ENCODE measurements at places on chromosomes 5 and 9.
A peak's percentile ranks its signal among the peaks of the same experiment; 100 is the strongest.

DNA sequence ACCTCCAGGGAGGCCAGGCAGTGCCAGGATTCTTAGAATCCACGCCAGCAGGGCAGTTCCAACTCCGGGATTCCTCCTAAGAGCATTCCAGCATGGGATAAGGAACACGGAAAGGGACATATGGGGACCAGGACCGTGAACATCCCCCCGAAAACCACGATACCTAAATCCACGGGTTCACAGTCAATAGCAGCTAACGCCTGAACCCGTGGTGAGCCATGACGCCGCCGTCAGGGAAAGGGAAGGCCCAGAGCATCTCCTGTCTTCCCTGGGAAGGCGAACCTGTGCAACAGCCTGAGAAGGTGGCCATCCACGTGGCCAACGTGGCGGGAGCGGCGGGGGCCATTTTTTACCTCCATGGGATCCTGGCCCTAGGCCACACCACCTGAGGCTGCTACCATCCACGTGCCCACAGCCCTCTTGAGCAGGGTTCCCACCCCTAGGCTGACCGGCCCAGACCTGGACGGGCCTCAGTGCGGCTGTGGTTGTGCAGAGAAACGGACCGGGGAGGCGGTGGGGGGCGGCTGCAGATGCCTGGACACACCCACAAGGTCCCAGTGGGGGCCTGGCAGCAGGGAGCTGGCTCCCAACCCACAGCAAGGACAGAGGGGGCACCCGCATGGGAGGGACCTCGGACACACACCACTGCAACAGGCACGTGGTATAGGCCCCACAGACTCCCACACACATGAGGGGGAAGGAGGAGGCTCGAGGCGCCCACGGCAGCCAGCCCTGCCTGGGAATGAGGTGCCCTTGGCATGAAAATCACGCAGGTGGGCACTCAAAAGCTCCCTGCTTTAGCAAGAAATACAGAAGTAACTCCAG, 42.8 kb downstream of the SLC12A7 start:
- DNase-seq = peak; percentile 44

DNA sequence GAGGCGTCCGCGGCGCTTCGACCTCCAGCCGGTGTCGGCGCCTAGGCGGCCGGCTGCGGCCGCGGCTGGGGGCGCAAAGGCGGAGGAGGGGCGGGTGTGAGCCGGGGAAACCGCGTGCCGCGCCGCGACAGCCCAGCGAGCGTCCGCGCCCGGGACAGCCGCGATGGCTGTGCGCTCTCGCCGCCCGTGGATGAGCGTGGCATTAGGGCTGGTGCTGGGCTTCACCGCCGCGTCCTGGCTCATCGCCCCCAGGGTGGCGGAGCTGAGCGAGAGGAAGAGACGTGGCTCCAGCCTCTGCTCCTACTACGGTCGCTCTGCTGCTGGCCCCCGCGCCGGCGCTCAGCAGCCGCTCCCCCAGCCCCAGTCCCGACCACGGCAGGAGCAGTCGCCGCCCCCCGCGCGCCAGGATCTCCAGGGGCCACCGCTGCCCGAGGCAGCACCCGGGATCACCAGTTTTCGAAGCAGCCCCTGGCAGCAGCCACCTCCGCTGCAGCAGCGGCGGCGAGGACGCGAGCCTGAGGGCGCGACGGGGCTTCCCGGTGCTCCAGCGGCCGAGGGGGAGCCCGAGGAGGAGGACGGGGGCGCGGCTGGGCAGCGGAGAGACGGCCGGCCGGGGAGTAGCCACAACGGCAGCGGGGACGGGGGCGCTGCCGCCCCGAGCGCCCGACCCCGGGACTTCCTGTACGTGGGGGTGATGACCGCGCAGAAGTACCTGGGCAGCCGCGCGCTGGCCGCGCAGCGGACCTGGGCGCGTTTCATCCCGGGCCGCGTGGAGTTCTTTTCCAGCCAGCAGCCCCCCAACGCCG, 605 bp downstream of the CHSY3 start:
- DNase-seq = no peak

GRCh38 chr9:109088221-109088620, 31.5 kb downstream of the TMEM245 start:
- peak; percentile 16 for DNase-seq

DNA sequence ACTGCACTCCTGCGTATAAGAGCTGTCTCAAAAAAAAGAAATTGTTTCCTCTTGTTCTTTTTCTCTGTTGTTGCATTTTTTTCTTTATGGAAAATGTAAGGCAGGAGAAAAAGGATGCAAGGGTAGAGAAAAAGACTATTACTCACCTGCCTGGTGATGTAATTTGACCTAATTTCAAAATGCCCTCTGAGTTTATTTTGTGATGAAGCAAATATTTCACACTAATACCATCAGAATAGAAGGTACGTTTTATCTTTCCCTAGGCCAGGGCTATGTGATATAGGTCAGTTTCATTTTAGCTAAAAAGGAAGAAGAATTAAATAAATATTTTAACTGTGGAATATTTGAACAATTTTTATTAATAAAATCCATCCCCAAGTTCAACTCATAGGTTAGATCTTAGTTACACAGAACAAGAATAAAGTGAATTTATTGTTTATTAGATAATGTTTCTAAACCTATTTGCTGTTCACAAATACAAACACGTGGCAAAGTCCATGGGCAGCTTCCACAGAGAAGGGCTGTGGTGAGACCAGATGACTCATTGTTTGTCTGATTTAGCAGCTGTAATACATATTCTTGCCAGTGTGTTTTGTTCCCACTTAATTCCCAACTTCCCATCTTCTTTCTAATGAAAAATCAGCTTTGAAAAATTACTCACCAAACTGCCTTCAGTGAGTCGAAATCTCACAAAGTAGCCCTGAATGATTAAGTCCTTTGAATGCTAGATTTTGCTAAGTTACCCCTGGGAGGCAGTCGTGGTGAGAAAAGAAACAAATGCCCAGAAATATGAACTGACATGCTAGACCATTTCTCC, 52.8 kb upstream of the CCDC112 start:
- DNase-seq = no peak

- no peak for DNase-seq
Observed at GRCh38 chr5:122377026-122377425, 65.0 kb downstream of the SNCAIP start.

GRCh38 chr5:31733371-31733770, 94.4 kb downstream of the PDZD2 start:
- DNase-seq = no peak

GRCh38 chr9:111066468-111066867, 28.2 kb upstream of the LPAR1 start:
- no peak for DNase-seq

DNA sequence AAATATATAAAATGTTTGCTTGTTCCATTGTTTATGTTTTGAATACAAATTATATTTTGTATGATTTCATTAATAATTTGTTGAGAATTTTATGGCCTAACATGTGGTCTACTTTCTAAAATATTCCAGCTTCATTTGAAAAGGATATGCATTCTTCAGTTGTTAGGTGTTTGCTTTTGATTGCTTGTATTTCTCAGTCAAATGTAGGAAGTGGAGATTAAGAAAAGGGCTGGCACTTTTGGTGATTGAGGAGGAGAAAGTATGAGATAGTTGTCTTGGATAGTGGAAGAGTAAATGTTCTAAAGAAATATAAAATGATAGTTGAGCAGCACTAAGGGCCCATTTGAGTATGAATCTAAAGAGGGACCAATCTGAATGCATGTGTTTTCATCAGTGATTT, 23.1 kb downstream of the JAK2 start:
- no peak for DNase-seq

- DNase-seq = no peak
Observed at GRCh38 chr5:147558826-147559225, 49.0 kb upstream of the DPYSL3 start.

DNA sequence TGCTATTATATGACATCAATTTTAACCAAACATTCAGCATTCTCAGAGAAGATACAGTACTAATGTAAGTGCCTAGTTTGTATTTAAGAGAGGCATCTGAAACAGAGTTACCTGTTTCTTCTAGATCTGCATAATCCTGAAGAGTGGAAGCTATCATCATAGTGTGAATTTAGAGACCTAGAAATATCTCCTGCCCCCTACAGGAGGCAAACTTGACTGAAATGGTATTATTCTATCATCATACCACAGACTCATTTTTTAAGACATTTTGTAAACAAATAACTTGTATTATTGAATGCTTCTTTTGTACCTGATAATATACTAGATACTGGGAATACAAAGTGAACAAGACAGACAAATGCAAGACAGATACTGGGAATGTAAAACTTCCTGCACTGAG, 216.8 kb upstream of the RPS23 start:
- DNase-seq = no peak

DNA sequence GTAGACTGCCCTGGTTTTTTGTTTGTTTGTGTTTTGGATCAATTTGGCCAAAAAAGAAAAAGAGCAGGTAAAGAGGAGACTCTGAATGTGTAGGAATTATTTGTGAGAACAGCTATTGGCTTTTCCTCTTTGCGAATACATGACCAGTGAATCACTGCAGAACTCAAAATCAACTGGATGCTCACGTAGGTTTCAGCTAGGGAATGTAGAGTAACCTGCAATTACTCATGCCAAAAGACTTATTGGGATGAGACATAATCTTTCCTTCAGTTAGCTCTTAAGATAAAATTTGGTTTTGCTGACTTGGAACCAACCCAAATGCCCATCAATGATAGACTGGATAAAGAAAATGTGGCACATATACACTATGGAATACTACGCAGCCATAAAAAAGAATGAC, 348.0 kb downstream of the NPR3 start:
- DNase-seq = no peak

- DNase-seq = no peak
Observed at GRCh38 chr9:87464110-87464991, 33.3 kb upstream of the DAPK1 start.

GRCh38 chr9:2271426-2271825, 256.3 kb downstream of the SMARCA2 start:
- no peak for DNase-seq

DNA sequence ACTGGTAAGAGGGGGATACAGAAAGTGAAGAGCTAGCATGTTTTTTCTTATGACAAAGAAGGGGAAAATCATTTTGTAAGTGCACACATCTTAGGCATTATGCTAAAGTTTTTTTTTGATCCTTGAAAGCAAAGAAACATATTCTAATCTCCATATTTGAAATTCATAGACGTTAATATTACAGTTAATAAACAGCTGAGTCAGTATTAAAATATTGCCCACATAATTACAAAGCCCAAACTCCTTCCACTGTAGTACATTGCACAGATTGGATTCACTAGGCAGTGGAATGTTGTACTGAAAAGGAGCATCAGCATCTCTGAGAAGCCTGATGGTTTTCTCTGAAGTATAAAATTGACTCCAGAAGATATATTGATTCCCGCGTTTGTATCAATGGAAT, 122.6 kb downstream of the ISOC1 start:
- DNase-seq = no peak

GRCh38 chr5:76807296-76807695, 11.5 kb upstream of the F2RL1 start:
- no peak for DNase-seq

GRCh38 chr9:69034071-69034470, 1.5 kb upstream of the FXN start:
- no peak for DNase-seq

DNA sequence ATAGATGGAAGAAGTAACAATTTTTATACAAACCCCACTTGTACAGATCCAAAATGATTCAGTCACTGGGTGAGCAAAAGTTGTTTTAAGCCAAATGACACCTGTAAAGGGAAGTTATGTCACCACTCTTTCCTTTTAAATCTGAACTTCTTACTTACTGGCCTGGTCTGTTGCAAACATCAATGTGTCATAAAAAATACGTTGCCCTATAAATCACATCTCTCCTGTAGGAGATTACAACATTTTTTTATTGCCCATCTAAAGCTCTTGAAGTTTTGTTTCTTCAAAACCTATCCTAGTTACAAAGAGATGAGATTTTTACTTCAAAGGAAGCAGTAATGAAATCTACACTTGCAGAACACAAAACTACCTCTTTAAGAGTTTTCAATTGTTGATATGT, 1087.8 kb upstream of the DMAC1 start:
- no peak for DNase-seq

DNA sequence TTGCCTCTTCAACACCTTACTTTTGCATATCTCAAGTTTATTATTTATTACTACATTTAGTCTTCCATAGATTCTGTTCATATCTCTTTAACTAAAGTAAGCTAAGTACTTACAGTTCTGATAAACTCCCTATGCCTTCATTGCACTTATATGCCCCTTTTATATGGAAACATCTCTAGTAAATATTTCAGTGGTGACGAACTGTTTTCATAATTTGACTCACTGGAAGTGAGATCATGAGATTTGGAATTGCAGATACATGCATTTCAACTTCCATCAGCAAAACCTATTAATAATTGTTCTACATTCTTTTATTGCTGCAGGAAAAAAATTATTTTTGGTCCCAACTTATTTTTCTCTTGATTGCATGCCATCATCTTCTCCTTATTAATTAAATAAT, 263.5 kb downstream of the CD180 start:
- DNase-seq = no peak

DNA sequence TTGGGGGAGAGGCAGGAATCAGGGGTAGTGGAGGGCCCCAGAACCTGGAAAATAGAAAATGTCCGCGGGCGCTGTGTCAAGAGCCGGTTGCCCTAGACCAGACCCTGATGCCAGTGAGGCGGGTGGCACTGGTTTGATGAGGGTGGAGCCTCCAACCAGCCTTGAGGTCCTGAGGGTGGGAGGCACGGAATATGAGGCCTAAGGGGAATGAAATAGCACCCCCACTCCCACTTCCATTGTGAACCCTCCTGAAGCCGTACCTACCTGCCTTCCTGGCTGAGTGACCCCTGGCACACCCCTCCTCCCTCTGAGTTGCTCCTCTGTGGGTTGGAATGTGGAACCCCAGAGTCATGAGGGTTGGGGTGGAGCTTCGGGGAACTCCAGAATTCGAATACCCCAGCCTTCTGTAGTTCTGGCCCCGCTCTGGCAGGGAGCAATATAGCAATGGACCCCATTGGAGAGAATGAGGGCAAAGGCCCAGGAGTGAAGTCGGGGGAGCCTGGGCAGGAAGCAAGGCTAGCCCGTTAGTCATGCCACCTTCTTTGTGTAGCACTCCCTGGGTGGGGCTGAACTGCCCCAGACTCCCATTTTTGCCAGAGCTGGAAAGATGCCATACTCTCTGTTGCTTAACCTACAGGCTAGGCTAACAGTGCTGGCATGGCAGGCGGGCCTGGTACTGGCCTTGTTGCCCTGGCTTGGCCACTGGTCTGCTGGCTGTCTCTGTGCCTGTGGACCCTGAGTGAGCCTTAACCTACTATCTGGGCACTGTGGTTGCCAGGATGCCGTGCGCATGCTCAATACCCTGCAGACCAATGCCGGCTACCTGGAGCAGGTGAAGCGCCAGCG, 1.0 kb downstream of the FPGS start:
- DNase-seq = no peak

- DNase-seq = no peak
Observed at GRCh38 chr5:163104464-163104863, 332.9 kb upstream of the CCNG1 start.

All from 8988T (cell line).